ENCODE measurements at places on chromosomes 3 and 15.

GRCh38 chr3:27976933-27977332 is 254.8 kb upstream of the EOMES start:
- no peak for DNase-seq

GRCh38 chr15:48544778-48545177 is 100.7 kb downstream of the FBN1 start:
- no peak for DNase-seq

DNA sequence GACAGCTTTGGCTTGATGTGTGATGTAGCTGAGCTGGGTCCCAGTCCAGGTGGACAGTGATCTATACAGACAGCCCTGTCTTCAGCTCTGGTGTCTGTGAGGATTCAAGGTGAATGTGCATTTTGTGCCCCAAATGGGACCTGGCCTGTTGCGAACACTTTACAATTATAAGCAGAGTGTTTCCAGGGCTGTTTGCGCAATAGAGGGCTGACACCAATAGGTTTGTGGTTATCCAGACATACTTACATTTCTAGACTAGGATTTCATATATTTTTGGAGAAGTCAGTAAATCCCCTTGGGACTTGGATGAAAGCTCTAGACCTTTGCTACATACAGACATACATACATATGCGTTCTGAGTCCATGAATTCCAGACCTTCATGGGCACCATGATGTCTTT is 4.2 kb upstream of the TATDN2 start:
- no peak for DNase-seq

GRCh38 chr3:24401090-24401810 is 93.4 kb downstream of the THRB start:
- no peak for DNase-seq

DNA sequence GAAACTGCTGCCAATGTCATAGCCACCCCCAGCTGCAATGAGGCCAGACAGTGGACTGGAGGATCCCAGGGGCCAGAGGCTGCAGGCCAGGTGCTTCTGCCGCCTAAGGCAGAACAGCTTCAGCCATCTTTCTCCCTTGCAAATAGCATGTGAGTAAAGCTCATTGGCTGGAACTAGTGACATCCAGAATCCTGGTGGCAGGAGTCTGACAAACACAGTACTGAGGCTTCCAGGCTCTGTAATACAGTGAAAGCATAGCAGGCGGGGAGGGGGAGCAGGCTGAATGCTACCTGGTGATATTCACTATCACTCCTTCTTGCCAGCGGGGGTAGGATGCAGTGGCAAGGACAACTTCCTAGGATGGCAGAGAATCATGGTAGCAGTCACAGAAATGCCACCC is 36.5 kb upstream of the TBC1D21 start:
- no peak for DNase-seq

DNA sequence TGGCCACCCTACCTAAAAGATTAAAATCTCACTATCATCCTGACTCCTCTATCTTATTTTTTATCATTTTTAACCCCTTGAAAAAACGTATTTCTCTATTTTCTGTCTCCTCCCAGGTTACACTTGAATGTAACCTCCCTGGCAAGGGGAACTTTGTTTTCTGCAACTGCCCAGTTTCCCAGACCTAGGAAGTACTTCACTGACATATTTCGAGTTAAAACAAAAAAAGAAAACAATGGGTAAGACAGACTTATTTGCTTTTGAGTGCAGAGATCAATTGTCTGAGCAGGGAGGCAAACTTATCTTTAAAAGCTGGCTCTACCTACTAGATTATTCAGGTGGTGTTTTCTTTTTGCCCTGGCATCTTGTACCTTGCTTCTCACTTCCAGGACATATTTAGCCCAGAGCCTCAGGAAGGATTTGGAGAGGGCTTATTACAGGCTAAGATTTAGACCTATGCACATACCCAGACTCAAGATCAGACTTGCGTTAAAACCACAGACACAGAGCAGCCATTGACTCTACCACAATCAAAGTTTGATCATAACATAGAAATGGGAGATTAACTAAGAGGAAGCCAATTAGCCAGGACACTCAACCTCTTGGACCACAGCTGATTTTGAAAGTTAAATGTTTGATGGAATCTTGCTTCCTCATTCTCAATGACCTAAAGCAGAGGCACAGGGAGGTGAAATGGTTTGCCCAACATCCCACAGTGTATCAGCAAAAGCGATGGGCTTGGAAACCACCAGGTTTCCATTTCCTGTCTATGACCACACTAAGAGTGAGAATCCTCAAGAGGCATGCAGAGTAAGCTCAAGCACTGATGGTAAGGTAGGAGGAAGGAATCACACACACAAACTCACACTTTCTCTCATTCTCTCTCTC is 169.5 kb upstream of the THBS1 start:
- DNase-seq: no peak

DNA sequence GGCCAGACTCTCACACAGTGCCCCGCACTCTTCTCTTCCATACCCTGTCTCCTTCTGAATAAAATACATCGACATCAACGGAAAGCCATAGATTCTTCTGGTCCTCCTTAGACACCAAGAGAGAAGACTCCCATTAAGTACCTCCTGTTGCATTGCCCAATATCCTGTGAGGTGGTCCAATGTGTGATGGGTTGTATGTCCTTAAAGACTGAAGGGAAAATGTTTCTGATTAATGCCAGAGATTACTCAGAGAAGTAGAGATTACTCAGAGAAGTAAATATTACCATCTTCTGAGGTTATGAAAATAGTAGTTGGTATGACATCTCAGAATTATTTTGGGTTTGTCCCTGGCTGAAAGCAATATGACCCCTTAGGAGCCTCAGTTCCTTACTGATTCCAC is 60.8 kb upstream of the GALNT15 start:
- DNase-seq: no peak

DNA sequence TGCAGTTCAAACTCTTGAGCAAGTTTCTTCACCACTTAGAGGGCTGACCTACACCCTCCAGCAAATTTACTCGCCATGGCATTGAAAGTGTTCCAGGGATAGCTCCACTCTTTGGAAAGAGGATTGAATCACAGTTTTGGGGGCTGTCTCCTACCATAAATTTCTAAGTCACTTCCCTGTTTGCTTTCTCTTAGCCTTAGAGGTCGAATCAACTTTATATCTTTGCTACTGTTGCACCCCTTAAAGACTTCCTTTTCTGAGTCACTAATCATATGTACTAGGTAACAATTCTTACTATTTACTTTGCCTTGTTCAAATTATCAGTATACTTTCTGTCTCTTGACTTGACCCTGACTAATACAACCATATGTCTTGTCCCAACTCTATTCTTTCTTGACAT is 1151.8 kb upstream of the ALCAM start:
- DNase-seq: no peak

- DNase-seq: no peak
Observed at GRCh38 chr3:196662711-196663571, 23.4 kb downstream of the NRROS start.

DNA sequence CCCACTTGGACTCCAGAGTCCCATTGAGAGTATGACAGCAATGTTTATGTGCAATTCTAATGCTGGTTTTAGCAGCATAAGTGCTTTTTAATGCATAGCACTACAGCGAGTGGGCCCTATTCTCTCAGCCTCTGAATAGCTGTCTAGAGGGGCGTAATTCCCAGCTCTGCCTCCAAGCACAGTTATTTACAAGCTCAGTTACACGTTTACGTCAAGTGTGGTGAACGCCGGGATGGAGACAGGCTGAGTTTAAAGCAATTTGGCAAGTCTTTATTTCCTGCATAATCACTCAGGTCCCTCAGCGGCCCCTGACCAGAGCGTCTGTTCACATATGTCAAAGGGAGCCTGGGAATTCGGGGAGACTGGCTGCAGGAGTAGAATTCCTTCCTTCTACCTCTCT is 43.9 kb downstream of the SOX14 start:
- no peak for DNase-seq

DNA sequence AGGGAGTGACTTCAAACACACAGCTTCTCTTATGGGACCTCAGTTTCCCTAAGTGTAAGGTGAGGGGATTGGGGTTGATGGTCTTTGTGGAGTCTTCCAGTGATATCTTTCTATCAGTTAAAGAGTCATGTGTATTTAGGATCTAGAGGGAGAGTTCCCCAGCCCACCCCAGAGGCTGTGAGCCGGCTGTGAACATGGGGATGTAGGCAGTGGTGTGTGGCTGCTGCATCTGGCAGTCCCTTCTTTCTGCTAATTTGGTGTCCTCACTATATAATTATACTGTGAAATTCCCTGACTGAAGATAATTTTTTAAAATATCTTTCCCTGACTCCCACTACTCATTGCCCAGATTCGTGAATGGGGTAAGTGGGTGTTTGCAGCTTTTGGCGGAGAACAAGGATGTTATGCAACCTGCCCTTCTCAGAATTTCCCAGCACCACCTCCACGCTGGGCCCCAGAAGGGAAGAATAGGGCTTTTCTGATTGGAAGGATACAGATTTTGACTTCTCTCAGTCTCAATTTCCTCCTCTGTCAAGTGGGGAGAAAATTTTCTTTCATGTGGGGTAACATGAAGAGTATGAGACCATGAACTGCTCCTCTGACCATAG is 79.0 kb upstream of the RASGRF1 start:
- no peak for DNase-seq

DNA sequence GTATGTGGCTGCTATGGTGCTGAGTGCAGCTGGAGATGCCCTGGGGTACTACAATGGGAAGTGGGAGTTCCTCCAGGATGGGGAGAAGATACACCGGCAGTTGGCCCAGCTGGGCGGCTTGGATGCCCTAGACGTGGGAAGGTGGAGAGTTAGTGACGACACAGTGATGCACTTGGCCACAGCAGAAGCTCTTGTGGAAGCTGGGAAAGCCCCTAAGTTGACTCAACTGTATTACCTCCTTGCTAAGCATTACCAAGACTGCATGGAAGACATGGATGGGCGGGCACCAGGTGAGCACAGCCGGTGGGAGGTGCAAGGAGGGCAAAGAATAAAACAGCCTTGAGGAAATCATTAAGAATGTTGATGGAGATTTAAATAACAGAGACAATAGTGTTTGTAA is 2.9 kb downstream of the ADPRH start:
- DNase-seq: peak; percentile 8

DNA sequence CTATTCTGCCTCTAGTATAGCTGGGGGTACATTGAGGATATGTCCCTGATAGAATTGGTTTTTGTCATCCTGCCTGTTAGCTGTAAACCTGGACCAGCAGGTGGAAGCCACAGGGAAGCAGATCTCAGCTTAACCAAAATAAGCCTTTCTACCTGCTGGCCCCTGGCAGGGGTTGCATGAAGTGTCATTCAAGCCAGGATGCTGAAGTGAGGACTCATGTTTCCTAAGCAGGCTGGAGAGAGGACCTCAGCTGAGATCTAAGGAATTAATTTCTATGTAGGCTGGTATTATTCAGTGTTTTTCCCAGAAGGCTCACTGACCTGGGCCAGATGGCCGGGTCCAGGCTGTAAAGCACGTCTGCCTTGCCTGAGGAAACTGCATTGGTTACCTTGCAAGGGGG is 128.9 kb downstream of the MEGF11 start:
- no peak for DNase-seq

DNA sequence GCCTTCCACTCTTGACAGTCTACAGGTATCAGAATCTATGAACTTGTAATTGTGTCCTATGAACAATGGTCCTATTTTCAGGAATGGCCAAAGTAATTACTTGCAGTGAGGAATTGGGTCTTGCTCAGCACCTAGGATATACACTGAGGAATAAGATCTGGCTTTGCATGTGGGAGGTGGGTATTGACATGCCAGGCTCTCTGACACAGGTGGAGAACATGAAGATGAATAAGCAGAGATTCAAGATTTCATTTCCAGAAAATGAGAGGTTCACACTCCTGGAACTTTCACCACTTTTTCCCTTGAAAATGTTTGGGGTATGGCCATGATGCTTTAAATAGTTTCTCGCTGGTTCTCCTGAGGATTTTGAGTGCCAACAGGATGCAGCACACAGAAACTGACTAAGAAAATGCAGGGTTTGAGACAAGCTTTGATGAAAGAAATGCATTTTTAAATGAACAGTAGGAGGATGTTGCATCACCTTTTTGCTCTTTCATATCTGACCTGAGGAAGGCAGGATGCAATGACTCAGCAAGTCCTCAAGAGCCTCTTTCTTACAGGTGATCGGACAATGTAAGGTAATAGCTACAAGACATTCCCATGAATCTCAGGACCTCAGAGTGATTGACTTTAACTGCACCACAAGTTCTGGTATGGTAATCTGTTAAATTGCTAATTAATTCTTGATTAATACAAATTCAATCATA is 3.7 kb downstream of the HRG start:
- DNase-seq: no peak

DNA sequence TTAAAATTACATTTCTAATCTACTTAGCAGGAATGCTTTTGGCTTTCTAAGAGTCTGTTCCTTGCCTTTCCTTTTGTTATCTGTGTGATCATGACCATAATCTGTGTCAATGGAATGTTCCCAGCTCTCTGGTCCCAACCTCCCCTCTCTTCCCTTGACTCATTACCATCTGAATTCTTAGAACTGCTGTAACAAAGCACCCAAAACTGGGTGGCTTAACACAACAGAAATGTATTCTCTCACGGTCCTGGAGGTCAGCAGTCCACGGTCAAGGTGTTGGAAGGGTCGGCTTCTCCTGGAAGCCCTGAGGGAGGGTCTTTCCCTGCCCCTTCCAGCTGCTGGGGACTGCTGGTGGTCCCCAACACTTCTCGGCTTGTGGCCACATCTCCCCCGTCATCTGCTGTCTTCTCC is 81.1 kb downstream of the LRRK1 start:
- no peak for DNase-seq

DNA sequence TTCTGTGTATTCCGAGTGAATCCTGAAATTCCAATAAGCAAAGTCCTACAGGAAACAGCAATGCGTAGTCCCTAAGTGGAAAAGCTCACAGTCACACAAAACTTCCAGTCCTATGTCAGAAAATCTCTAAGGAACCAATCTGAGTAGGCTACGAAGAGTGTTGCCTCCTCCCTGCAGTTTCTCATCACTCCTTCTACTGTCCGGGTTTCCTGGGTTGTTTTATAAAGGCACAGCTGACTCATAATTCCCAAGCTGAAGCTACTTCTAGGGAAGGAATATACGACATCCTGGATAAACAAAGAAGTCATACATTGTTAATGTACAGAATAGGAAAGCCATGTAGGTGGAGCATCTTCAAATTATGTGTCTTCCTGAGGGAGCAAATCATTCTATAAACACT is 65.7 kb upstream of the RGMA start:
- no peak for DNase-seq

DNA sequence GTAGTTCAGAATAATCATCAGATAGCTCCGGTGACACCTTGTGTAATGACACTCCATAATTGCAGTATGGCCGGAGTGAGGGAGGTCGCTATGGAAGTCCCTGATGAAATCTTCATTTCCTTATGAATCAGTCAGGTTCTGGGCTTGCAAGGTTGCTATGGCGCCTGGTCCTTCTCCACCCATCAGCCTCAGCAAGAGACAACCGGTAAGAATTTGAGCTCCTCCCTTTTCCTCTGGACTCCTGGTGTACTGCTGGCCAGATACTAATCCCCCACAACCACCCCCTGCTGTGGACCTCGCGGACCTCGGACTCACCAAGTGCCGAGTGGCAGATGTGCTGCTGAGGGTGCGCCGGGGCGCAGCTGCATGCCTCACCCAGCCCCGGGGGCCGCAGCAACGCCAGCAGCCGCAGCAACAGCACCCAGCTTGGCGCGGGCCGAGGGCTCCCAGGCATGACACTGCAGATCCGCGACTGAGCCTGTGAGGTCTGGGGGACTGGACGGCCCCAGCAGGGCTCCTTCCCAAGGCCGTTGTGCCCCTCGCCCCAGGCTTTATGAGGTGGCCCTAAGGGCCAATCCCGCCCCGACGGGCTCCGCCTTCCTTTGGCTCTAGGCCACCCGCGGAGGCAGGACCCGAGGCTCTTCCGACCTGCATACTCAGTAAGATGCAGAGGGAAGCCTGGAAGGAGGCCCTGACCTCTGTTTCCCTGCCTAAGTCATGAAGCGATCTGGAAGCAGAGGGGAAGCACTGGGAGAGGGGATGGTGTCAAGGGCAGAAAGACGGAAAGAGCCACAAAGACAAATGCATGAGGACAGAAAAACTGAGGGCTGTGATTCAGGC is at the start of gene TIMP4:
TSS of gene TIMP4 (minus strand) at position 526 of the 840 bp plus-strand sequence. CDS start at position 454, 72 bp downstream.
- DNase-seq: no peak
